ENCODE measurements at places on chromosomes 13 and 19.

DNA sequence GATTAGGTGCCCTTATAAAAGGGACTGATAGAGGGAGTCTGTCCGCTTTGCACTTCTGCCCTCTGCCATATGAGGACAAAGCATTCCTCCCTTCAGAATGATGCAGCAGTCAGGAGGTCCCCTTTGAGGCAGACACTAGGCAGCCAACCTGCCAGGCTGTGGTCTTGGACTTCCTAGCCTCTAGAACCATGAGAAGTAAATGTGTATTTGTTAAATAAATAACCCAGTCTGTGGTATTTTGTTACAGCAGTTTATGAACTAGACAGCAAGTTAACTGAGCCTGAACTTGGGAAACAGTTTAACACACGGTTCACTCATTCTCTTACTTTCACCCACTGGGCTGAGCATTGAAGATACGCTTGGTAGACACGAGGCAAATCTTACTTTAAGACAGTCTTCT lies 313.2 kb downstream of the UQCRFS1 start:
- no peak for DNase-seq

- DNase-seq: no peak
Observed at GRCh38 chr13:44196196-44196751, 177.3 kb upstream of the SERP2 start.

GRCh38 chr19:9789066-9789465 lies 20.5 kb upstream of the ZNF846 start:
- no peak for DNase-seq

- peak; percentile 8 for DNase-seq
Observed at GRCh38 chr13:25167382-25168174, 4.5 kb downstream of the AMER2 start.

GRCh38 chr13:26679411-26680122 lies 81.0 kb downstream of the GPR12 start:
- DNase-seq: peak; percentile 5

All from RKO (cell line).